ENCODE measurements at places on chromosomes 11 and 22.

GRCh38 chr11:32333320-32333991 lies 101.9 kb downstream of the WT1 start:
- peak; percentile 56 for DNase-seq

- DNase-seq: no peak
These were observed 2.2 kb downstream of the PPP2R5B start for GRCh38 chr11:64926689-64927088.

GRCh38 chr11:93738647-93739081 lies 2.6 kb downstream of the TAF1D start:
- no peak for DNase-seq

DNA sequence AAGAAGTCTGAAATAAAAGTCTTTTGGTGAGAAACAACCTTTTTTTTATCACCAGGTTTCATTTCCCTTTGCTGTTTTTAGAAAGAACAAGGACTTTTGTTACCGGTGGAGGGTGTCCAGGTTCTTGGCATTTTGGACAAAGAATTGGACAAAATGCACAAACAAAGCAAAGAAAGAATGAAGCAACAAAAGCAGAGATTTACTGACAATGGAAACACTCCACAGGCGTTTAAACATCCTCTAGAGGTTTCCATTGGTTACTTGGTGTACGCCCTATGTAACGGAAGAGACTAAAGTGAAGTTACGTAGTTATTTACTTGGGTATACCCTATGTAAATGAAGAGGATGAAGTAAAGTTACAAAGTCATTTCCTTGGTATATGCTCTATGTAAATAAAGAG lies 1487.0 kb downstream of the LRRC4C start:
- no peak for DNase-seq

DNA sequence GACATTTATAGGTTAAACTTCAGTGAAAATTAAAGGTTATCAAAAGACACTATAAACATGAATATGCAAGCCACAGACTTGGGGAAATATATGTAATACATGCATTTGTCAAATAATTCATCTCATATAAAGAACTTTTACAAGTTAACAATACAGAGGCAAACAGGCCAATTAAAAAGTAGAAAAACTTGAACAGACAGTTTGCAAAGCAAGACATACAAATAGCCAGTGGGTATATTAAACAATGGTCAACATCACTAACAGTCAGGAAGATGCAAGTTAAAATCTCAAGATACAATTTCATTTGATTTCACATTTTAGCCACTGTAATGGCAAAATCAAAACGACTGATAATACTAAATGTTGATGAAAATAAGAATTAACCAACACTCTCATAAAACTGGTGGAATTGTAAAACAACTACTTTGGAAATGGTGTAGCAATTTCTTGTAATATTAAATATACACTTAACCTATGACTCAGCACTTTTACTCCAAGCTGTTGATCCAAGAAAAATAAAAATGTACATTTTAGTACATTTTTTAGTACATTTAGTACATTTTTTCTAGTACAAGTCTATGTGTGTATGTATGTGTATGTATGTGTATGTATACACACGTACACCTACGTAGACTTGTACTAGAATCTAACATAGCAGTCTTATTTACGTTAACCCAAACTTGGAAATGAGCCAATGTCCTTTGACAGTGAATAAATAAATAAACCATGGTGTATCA lies 62.8 kb downstream of the LRRC74B start:
- no peak for DNase-seq

DNA sequence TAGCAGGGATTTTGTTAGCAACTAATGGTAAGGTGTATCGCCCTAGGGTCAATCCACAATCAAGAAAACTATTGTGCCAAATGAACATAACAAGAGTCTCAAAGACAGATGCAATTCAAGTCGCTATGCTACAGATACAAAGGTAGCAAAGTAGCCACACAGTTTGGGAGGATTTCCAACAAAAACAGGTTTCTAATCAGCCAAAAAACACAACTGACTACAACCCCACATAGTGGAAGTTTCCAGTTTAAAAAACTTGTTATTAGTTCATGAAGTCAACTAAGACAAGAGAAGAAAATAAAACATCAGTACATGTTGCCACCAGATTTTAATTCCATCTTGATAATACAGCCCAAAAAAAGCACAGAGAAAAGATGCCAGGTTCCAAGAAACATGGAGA lies 38.0 kb downstream of the MYH9 start:
- no peak for DNase-seq

- no peak for DNase-seq
These were observed 73.6 kb downstream of the RPL27A start for GRCh38 chr11:8756201-8756600.

- no peak for DNase-seq
These were observed 86.1 kb upstream of the BID start for GRCh38 chr22:17860220-17860965.

DNA sequence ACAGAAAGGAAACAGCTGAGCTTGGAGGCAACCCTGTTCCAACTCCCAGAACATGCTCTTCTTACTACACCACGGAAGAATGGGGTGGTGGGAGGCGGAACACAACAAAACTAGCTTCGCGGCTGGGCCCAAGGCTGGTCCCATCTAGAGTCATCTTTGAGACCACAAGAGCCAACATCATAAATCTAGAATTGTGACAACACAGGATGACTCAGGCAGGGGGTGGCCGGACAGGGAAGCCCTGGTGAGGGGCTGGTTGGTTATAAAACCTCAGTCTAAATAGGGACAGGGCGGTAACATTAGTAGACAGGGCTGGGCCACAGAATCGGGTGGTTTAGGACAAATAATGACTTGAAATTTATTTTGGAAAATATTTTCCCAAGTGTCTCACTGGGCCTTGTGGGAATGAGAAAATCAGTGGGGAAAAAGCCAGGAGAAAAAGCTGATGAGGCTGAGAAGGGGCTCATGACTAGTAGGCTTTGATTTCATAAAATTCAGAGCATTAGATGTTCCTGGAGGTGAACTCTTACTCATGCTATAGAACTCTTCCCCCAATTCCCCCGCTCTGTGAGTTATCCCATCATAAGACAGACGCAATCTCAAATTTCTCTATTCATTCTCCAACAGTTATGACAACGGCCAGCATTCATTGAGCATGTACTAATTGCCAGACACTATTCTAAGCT lies 151.8 kb upstream of the TIMP3 start:
- peak; percentile 57 for DNase-seq

GRCh38 chr22:27461470-27461869 lies 340.1 kb downstream of the MN1 start:
- DNase-seq: no peak

DNA sequence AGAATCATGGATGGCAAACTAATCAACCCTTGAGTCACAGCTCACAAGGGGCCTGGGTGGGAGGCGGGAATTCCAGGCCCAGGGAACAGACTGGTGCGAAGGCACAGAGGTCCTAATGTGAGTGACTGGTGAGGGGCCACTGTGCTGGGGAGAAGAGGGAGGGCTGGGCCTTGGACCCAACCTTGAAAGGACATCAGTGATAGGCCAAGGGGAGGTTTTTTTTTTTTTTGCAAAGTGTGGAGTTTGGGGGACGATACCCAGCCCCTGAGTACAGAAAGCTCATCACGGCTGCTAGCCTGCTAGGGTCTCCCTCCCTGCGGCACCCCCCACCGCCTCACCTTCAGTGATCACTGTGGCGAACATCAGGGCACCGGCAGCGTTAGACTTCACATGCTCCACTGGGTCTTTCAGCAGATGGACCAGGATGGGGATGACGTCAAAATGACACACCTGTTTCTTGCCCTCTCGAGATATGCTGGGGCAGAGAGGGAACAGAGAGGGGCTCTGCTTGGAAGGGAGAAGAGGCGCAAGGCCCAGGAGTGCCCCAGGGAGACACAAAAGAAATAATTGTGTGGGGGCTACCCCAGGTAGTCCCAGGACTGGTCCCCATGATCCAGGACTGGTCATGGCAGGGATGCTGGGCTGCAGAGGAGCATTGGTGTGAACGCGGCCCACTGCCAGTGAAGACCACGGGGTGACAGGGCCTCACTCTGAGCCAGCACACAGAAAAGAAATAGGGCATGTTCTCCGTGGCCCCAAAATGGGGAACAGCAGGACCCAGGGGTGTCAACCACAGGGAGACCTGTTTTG lies 8.6 kb upstream of the GNAZ start:
- DNase-seq: no peak

GRCh38 chr11:16125796-16126195 lies 230.6 kb downstream of the SOX6 start:
- no peak for DNase-seq

GRCh38 chr11:20021212-20021611 lies 139.1 kb downstream of the DBX1 start:
- DNase-seq: no peak

DNA sequence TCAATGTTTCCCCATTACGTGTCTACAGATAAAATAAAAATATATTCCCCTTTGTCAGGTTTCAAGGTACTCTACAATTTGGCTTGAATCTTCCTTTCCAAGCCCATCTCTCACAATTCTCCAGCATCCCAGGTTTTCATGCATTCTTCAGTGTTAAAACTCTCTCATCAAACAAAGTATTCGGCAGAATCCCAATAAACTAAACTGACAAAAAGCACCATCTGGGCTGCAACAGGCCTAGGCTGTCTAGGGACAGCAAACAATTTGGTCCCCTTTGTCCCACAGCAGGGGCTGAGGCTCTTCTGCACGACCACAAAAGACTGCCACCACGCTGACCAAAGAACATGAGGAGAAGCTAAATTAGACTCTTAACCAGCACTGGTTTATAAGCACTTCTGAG lies 159.4 kb downstream of the CADM1 start:
- no peak for DNase-seq

DNA sequence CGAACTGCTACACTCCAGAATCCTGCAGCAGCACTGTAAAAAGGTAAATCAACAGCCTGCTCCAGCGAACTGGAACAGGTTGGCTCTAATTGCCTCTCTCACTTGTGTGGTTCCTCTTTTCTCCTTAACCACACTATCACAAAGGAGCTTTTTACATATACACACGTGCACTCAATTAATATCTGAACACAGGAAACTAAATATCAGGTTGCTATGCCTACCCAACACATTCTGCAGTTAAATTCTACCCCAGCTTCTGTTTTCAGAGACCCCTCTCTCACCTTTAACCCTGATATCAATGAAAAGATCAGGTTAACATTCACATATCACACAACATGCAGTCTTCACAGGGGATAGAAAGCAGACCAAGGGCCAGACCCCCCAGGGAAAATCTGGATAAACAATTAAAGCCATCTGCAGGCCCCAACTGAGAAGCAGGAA lies 11.0 kb downstream of the RBFOX2 start:
- DNase-seq: no peak

DNA sequence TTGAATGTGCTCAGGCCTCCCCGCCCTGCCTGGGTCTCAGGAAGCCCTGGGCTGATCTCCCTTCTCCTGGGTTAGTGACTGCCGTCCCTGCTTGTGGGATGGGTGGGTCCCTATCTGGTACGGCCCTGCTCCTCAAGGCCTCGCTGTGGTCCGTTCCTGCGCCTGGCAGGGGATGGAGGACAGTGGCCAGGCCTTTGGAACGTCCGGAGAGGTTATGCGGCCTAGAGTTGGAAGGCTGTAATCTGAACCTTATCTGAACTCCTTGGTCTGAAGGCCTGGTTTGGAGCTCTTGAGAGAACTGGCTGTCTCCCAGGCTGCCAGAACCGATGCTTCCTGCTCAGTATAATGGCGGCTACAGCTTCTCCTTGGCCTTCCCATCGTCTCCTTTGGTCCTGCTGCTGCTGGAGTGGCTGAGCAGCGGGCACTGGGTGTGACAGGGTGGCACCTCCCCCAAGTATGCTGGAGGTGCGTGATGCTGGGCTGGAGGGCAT lies 72.8 kb downstream of the FLI1 start:
- DNase-seq: no peak

DNA sequence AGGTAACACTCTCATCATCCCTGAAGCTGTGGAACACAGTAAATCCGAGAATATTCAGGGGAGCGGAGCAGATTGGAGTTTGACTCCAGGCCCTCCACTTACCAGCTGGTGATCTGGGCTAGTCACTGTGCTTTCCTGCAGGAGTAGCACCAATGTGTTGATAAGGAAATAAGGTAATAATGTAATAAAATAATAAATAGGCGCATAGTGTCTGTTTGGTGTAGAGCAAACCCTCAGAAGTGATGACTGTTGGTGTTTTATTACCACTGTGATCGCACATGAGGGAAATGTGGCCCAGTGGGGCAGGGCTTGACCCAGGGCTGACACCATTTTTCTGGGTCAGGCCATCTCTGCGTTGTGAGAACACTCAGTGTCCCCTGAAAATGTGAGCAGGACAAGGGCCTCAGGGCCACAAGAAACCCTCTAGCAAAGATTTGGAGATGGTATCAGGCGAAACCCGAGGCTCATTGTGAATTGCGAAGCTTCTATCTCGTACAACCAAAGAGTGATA lies 563.9 kb upstream of the B3GAT1 start:
- no peak for DNase-seq

- DNase-seq: no peak
These were observed 122.0 kb downstream of the MPPED1 start for GRCh38 chr22:43533656-43534428.

- no peak for DNase-seq
These were observed 44.0 kb upstream of the OPCML start for GRCh38 chr11:133576351-133576750.

- no peak for DNase-seq
These were observed 85.7 kb downstream of the CSNK2A3 start for GRCh38 chr11:11267312-11267711.

- peak; percentile 56 for DNase-seq
These were observed 49.9 kb upstream of the FADD start for GRCh38 chr11:70153133-70153727.

DNA sequence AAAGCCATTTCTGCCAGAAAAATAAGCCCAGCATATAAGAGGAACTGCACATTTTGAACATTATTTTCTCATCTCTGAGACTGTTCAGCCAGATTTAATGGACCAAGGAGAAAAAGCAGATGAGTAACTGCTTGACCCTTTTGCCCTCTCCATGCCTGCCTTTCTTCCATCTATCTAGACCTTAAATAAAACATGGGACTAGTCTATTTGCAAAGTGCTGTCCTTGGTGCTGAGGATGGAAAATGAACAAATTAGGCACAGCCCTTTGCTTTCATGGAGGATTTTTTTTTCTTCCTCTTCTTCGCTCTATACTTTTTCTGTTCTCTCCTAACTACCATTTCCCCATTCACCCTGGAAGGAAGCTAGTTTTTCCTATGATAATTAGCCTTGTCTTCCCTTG lies 361.3 kb downstream of the GRM5 start:
- DNase-seq: no peak

GRCh38 chr22:30347255-30347892 lies 9.3 kb downstream of the SF3A1 start:
- peak; percentile 10 for DNase-seq

DNA sequence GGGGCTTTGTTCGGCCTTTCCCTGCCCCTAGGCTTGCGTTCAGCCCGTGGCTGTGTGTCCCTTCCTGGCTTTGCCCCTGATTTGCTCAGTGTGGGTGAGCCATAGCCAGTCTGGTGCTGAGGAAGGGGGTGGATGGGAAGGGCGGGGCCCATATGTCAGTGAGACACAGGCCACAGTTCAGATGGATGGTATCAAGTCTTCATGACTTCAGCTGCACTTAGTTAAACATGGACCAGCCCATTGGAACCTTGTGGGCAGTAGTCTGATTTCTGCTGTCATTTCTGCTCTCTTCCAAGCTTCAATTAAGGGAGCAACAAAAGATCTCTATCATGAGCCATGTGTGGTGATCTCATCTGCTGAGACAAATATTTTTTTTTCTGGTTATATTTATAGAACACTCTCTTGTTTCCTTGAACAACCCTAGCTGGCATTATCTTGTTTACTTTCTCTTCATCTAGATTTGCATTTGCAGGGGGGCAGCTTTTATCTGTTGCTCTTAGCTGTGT lies 21.6 kb upstream of the PEX26 start:
- DNase-seq: peak; percentile 72

- DNase-seq: no peak
These were observed 7.9 kb downstream of the C11orf96 start for GRCh38 chr11:43950311-43950855.

All from inflammatory macrophage treated with lipopolysaccharide for 4 hours (primary cell).